Activated CD4-positive, alpha-beta memory T cell treated with anti-CD3 and anti-CD28 coated beads for 36 hours (primary cell): ENCODE measurements at places on chromosomes 13 and 19. TPM values are rescaled to one million over a fixed set of nuclear protein-coding genes. Genes with fewer than 3 reads are reported as not detected.

KLK3 gene
- total RNA-seq: not detected

KLK4 gene
- total RNA-seq: not detected

PRR19 gene
- total RNA-seq: 0.61 TPM

ZNF730 gene
- total RNA-seq: 0.31 TPM

PTGIR gene
- total RNA-seq: 22.6 TPM

GPC6 gene
- not detected for total RNA-seq

CYP4F12 gene
- total RNA-seq: not detected

PEG3 gene
- total RNA-seq: not detected

ATP7B gene
- total RNA-seq: 0.86 TPM

ZNF433 gene
- total RNA-seq: 0.33 TPM

CBLC gene
- not detected for total RNA-seq

PRODH2 gene
- total RNA-seq: not detected

SYNGR4 gene
- not detected for total RNA-seq

BRD4 gene
- total RNA-seq: 94.5 TPM

GPATCH1 gene
- 8.9 TPM for total RNA-seq

TEX101 gene
- total RNA-seq: not detected

LILRA1 gene
- not detected for total RNA-seq

LHB gene
- 0.48 TPM for total RNA-seq

UPF3A gene
- total RNA-seq: 46.8 TPM

IRS2 gene
- total RNA-seq: 2.3 TPM

ZNF91 gene
- total RNA-seq: 39.0 TPM

CEACAM6 gene
- total RNA-seq: not detected

MAST1 gene
- 2.3 TPM for total RNA-seq

CHMP2A gene
- 122 TPM for total RNA-seq

NOVA2 gene
- not detected for total RNA-seq
